ENCODE measurements at places on chromosomes 13 and 19.

DNA sequence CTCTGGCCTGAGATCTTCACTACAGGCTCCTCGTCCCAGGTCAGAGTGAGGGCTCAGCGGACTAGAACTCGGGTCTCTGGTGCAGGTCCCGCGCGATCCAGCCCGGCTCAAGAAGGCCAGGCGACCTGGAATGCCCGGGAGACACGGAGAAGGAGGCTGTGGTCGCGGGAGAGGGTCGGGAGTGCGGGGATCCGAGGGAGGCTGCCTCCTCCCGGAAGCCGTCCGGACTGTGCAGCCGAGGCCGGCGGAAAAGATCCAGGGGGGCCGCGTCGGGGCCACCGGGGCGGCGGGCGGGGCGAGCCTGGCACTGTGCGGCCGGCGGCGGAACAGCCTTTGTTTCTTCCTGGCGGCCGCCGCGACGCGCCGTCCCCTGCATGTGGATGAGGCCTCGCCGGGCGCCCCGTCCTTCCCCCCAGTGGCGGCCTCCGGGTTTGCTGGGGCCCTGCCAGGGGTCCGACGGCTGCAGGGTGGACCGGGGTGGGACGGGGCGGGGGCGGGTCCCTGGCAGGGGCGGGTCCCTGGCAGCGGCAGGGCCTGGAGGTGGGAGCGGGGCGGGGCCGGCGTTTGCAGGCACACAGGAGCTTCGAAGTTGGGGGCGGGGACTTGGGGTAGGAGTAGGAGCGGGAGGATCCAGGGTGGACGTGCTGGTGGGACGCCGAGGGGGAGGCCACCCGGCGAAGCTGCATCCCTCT, 1.0 kb upstream of the SLC7A10 start:
- DNase-seq: no peak

DNA sequence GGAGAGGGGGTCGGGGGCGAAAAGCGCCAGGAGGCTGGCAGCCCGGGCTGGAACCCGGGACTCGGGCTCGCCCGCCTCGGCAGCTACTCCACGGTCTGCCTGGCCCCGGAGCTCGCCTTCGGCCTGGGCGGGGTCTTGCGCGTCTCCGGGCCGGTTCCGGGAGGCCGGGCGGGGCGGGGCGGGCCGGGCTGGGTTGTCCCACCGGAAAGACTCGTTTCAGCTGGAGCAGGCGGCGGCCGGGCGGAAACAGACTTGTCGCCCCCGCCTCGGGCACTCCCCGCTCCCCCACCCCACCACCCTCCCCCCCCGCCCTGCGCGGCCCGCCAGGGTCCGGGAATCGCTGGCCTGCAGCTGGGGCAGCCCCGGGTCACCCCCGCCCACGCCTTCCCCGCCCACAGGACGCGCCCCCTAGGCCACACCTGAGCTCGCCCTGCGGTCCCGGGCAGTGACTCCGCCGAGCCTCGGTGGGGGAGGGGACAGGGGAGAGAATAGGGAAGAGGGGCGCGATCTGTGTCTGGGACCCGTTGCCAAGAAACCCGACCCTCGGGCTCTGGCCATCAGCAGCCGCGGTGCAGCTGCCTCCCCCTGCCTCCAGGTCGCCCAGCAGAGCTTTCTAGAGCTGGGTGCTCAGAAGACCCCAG, 109.4 kb downstream of the KCTD15 start:
- DNase-seq: no peak

GRCh38 chr13:28047757-28048388, 52.5 kb downstream of the FLT3 start:
- no peak for DNase-seq

- no peak for DNase-seq
Observed at GRCh38 chr19:31520633-31521032, 171.4 kb upstream of the TSHZ3 start.

All from fibroblast of skin of left biceps (primary cell).